ENCODE measurements at places on chromosomes 3 and 15.

DNA sequence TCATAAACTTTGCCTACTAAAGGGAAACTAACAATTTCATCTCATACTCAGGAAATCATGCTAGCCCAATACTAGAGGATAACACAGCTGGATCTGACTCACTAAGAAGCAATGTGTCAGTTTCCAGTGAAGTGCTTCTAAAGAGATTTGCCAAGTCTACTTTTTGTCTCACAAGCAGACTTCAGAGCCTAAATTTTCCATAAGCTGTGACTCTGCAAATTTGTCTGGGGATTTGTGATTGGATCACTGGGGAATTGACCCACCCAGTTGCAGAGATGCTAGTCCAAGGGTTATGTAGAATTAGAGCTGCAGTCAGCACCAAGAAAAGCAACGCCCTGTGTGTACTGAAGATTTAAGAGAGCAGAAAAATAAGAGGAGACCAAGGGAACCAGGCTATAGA is 647.1 kb downstream of the NTRK3 start:
- H3K4me3 ChIP-seq = no peak overlapping the region
- H3K36me3 ChIP-seq = no peaks in the 10 kb centered on the region
- no peak for DNase-seq

GRCh38 chr3:103644450-103644849 is 1209.6 kb downstream of the ZPLD1 start:
- no peak overlapping the region for H3K27ac ChIP-seq
- H3K36me3 ChIP-seq = no peaks in the 10 kb centered on the region
- H3K4me3 ChIP-seq = no peak overlapping the region
- DNase-seq = no peak

GRCh38 chr15:25905140-25905539 is 42.0 kb upstream of the ATP10A start:
- no peak overlapping the region for H3K4me3 ChIP-seq
- no peak for DNase-seq
- peaks cover 16% of the 10 kb centered on the region for H3K4me1 ChIP-seq
- H3K27me3 ChIP-seq = peaks cover 5% of the 10 kb centered on the region
- no peak overlapping the region for H3K27ac ChIP-seq
- H3K36me3 ChIP-seq = no peaks in the 10 kb centered on the region

DNA sequence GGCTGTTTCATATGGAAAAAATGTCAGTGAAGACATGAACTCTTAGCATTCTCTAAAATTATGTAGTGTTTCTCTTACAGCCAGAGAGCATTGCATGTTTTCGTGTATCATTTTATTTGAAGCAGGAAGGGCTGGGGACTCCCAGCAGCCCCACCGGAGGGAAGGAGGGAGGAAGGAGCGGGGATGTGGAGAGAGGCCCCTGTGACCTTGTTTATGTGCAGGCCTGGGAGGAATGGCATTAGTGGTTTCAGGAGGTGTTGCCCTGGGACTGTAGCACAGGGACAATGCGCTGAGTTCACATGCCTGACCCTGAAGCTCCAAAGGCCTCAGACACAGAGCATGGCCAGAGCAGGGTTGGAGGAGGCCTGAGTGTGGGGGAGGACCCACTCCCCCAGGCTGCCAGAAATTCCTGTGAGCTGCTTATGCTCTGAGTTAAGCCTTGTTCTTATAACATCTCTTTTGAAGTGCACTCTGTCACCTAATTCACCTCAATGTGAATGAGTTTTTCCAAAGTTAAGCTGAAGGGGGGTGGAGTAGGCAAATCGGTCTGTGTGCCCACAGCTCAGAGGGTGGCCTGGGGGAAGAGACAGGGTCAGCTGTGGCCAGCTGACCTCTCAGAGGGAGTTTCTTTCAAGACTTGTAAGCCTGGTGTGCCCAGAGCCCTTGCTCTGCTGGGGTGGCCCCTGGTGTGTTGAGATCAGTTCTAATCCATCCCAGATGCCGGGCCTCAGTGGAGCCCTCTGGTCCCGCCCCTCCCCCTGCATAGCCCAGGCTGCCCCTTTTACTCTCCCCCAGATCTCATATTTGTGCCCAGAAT is 3.9 kb upstream of the RNU6-1 start:
- no peak overlapping the region for H3K27ac ChIP-seq
- peaks cover 1% of the 10 kb centered on the region for H3K36me3 ChIP-seq
- no peak for DNase-seq

DNA sequence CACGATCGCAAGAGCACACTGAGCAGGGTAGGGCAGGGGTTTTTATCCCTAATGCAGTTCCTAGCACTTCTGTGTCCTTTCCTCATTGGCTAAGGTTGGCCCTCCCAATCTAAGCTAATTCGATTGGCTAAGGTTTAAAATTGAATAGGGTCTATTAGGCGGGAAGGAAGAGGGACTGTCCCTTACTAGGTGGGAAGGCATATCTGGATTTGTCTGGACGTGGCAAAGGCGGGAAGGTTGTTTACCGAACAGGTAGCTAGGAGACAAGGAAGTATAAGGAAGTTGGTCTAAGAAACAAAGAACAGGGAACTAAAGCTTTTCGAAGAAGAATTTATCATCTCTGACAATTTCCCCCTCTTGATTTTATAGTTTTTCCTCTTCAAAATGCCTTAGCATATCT is 24.8 kb upstream of the ATG7 start:
- no peak overlapping the region for H3K4me3 ChIP-seq
- no peak overlapping the region for H3K27ac ChIP-seq
- H3K27me3 ChIP-seq = peaks cover 9% of the 10 kb centered on the region
- H3K36me3 ChIP-seq = no peaks in the 10 kb centered on the region

DNA sequence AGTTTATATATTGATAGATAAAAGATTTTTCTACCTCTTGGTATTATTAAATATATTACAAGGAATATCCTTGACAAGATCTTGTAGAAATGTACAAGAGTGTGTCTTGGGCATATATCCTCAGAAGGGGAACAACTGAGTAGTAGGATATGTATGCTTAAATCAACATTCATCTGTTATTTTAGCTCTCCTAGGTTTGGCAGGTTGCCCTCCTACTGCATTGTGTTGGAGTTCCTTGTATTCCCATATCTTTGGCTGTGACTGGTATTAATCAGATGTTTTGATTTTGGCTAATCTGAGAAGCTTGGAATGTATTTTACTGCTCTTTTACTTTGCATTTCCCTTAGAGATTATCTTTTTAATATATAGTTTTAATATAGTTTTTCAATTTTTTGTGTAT is 4.6 kb downstream of the MYRIP start:
- no peak overlapping the region for H3K27ac ChIP-seq
- H3K4me1 ChIP-seq = peaks cover 10% of the 10 kb centered on the region
- H3K4me3 ChIP-seq = no peak overlapping the region
- DNase-seq = no peak

DNA sequence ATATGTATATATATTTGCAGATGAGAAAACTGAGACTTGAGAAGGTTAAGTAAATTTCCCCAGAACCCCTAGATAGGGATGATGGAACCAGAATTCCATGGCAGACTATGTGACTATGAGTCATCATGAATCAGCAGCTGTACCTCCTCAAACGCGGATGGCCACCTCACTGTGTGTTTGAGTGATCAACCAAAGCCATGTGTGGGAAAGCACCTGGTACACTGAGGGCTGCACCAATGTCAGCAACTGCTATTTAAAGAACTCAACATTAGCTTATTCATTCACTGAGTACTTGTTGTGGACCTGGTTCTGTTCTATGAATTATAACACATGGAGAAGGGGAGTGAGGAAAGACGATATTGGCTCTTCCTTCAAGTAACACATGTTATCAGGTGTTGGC is 377.0 kb downstream of the GAP43 start:
- H3K4me3 ChIP-seq = no peak overlapping the region
- no peaks in the 10 kb centered on the region for H3K27me3 ChIP-seq
- no peaks in the 10 kb centered on the region for H3K4me1 ChIP-seq
- no peak overlapping the region for H3K27ac ChIP-seq

- H3K36me3 ChIP-seq = no peaks in the 10 kb centered on the region
- DNase-seq = no peak
- no peak overlapping the region for H3K4me3 ChIP-seq
- H3K4me1 ChIP-seq = no peaks in the 10 kb centered on the region
- H3K27ac ChIP-seq = no peak overlapping the region
- H3K27me3 ChIP-seq = no peaks in the 10 kb centered on the region
Measured at GRCh38 chr3:462851-463250, 266.3 kb downstream of the CHL1 start.

DNA sequence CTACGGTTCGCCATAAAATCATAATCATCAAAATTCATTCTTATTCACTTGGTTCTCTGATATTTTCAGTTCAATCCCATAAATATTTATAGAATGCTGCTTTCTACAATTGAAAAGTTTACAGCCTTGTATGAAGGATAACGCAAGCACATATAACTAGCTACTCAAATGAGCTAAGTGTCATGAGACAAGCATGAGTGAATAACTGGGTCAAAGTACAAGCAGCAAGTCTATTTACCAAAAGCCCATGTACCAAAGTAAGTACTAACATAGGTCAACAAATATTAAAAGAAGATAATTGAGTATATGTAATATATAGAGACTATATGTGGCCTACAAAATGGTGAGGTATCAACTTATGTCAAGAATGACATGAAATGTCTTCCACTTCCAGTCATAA is 596.6 kb downstream of the GBE1 start:
- H3K4me3 ChIP-seq = no peak overlapping the region
- no peak overlapping the region for H3K27ac ChIP-seq
- no peaks in the 10 kb centered on the region for H3K27me3 ChIP-seq
- no peak for DNase-seq

GRCh38 chr3:44992555-44993470 is 16.8 kb downstream of the EXOSC7 start:
- H3K4me1 ChIP-seq = peaks cover 58% of the 10 kb centered on the region
- H3K27me3 ChIP-seq = no peaks in the 10 kb centered on the region
- no peak overlapping the region for H3K27ac ChIP-seq
- peak; percentile 44 for DNase-seq
- peaks cover 65% of the 10 kb centered on the region for H3K36me3 ChIP-seq

GRCh38 chr3:43080726-43081568 is 24.9 kb downstream of the POMGNT2 start:
- H3K27ac ChIP-seq = no peak overlapping the region
- no peak for DNase-seq
- no peak overlapping the region for H3K4me3 ChIP-seq
- H3K36me3 ChIP-seq = peaks cover 33% of the 10 kb centered on the region

GRCh38 chr3:40306336-40306735 is 3.2 kb upstream of the EIF1B start:
- H3K4me3 ChIP-seq = no peak overlapping the region
- H3K4me1 ChIP-seq = peaks cover 13% of the 10 kb centered on the region
- peaks cover 11% of the 10 kb centered on the region for H3K36me3 ChIP-seq
- H3K27ac ChIP-seq = no peak overlapping the region
